ENCODE measurements at places on chromosomes 7 and 10.

GRCh38 chr10:78321500-78321899 is 287.8 kb downstream of the RPS24 start:
- no peak for DNase-seq

DNA sequence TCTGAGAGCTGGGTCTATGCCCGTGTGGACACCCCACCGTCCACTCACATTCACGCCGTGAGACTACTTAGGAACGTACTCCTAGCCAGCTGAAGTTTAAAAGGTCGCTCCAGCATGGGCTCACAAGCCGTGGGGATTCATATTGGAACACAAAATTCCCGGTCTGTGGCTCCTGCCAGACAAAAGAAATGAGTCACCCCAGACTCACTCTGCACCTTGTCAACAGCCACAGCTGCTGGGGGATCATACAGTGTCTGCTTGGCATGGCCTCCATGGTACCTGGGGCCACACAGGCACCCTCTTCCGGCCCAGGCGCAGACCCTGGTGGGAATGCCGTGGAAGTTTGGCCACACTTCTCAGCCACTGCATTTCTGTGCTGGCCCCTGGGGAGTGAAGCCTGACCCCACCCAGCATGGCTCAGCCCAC is 228.4 kb downstream of the DNAJB6 start:
- no peak for DNase-seq

- DNase-seq, result no peak
Measured at GRCh38 chr10:30447125-30447799, 13.3 kb downstream of the MAP3K8 start.

- no peak for DNase-seq
Measured at GRCh38 chr7:101857358-101857811, 40.0 kb downstream of the CUX1 start.

GRCh38 chr10:27457966-27458365 is 46.1 kb upstream of the RAB18 start:
- no peak for DNase-seq
